ENCODE measurements at places on chromosomes 2 and 18.

DNA sequence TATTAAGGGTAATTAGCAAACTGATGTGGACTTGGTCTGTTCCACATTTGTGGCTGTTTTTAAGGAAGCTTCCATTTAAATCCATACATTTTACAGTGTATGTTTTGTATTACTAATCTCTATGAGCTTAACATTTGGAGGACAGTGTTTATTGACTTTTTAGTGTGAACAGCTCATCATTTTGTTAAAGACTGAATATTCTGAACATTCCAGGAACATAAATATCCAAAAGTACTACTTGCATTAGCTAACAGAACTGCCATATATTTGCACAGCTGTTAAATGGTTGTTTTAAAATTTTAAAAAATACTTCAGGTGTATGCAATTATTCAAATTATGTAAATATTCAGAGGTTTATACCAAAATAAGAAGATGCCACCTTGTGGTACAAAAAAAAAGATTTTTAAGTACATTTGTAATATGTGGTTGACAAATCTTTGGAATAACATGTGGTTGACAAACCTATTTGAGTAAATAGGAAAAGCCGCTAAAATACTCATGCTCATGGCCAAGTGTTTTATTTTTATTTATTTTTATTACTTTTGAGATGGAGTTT lies 439.7 kb upstream of the FANCL start:
- DNase-seq: no peak

- DNase-seq: no peak
These were observed 82.2 kb downstream of the DYSF start for GRCh38 chr2:71535526-71535925.

DNA sequence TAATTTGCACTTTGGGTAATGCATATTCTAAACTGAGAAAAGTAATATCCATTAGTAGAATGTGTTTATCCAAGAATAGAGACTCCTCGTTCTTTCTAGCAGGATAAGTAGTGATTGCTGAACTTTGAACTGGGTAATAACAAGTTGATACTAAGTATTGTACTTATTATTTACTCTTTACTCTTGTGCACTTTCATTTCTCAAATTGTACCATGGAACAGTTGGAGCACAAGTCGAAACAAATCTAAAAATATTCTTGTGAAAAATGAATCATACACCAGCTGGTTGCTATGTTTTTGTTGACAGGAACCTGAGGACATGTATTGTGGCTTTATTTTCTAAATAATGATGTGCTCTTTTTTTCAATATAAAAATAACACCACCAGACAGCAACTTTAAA lies 111.9 kb downstream of the RGPD3 start:
- no peak for DNase-seq

DNA sequence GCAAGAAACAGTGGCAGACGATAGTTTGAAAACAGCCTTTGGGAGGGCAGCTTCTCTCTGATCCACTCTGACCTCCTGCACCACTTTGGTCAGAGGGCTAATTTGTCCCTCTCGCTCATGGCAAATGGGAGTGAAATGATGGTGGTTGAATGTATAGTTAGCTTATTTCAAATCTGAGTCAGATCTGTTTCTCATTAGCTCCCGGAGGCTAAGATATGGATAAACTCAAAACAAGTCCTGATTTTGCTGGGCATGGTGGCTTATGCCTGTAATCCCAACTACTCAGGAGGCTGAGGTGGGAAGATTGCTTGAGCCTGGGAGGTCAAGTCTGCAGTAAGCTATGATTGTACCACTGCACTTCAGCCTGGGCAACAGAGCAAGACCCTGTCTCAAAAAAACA lies 145.0 kb downstream of the ALK start:
- no peak for DNase-seq

- no peak for DNase-seq
These were observed 21.0 kb upstream of the EDAR start for GRCh38 chr2:109009920-109010610.

DNA sequence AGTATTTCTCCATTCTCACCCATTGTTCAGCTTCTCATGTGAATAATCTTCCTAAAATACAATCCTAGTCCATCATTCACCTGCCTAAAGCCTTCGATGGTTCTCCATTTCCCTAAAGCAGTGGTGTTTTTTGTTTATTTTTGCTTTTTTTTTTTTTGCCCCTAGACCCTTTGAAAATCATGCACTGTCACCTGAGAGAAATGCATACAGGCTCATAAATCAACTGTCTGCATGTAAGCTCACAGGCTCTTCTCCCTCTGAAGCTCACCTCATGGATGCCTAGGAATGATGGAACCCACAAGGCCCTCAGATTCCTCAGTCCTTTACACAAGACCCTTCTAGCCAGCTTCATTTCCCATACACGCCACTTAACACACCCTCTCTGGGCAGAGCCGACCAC lies 31.5 kb downstream of the B4GALT6 start:
- no peak for DNase-seq

GRCh38 chr2:222483513-222484039 lies 59.2 kb downstream of the SGPP2 start:
- DNase-seq: peak; percentile 23

GRCh38 chr2:150169237-150169629 lies 318.2 kb downstream of the RND3 start:
- DNase-seq: no peak

GRCh38 chr2:120528051-120528692 lies 182.2 kb downstream of the INHBB start:
- DNase-seq: no peak

GRCh38 chr2:217999595-217999959 lies 3.2 kb downstream of the TNS1 start:
- DNase-seq: no peak

- no peak for DNase-seq
These were observed 3.5 kb downstream of the TEX261 start for GRCh38 chr2:70991142-70991541.

- DNase-seq: no peak
These were observed 210.9 kb upstream of the OSR1 start for GRCh38 chr2:19569300-19569791.

All from DMS 273 treated with DMSO at 0.1 percent for 48 hours (cell line).